ENCODE measurements at places on chromosomes 16 and 17.
A peak's percentile ranks its signal among the peaks of the same experiment; 100 is the strongest.

- no peak for DNase-seq
Measured at GRCh38 chr17:55294042-55294751, 29.4 kb downstream of the HLF start.

DNA sequence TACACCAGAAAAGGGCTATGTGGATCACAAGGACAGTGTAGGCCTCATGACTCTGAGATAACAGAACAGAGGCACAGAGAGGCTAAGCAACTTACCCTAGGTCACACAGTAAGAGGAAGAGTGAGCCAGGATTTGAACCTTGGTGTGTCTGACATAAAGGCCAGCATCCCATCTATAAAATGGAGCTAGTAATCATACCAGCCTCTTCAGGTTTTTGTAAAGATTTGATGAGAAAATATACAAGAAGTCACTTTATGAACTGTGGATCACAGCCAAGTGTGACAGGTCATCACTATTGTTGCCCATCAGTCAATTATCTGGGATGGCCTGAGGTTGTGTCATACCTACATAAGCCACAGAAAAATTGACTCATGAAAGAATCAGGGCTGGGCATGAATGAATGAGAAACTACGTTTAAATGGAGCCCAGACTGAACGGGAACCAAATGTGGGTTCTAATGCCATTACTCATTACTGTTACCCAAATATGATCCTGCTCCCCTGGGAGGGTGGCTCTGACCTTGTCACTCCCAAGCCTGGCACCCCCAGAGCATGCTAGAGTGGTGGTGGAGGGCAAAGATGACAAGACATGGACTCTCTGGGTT is 21.0 kb downstream of the FBXO39 start:
- DNase-seq, result no peak

- DNase-seq, result no peak
Measured at GRCh38 chr17:17196776-17197175, 9.4 kb downstream of the PLD6 start.

GRCh38 chr16:11640987-11641817 is 27.1 kb upstream of the SNN start:
- peak; percentile 65 for DNase-seq

DNA sequence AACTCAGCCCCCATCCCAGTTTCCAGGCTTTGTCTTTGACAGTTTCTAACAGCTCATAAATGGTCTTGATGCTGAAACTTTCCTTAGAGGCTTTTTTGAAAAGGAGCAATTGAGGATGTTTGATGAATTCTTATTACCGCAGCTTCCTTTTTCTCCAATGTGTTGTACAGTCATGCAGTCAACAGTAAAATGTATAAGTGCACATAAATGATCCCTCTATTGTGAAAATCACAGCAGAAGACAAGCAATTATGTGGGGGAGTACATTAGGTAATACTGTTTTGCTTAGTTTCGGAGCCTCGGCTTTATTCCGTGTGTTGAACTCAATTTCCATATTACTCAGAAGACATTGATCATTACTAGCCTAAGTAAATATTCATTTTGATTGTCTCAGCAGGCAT is 673.7 kb downstream of the CDH8 start:
- DNase-seq, result no peak
